NCI-H1694 (cell line): ENCODE measurements at places on chromosomes 2 and 18.

DNA sequence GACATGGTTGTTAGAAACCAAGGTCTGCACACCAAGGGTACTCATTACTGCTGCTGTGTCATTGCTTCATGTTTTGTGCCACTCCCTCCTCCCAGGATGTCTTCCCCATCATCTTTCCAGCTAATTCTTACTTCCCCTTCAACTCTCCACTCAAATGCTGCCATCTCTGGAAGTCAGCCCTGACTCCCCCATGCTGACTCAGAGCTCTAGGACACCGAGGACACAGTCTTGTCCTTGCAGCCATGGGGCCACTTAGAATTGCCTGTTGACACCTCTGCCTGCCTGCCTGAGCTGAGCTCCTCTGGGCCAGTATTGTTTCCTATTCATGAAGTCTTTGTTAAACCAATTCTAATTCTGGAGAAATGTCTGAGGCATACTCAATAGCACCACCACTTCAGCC lies 100.2 kb downstream of the GYPC start:
- DNase-seq, result no peak

DNA sequence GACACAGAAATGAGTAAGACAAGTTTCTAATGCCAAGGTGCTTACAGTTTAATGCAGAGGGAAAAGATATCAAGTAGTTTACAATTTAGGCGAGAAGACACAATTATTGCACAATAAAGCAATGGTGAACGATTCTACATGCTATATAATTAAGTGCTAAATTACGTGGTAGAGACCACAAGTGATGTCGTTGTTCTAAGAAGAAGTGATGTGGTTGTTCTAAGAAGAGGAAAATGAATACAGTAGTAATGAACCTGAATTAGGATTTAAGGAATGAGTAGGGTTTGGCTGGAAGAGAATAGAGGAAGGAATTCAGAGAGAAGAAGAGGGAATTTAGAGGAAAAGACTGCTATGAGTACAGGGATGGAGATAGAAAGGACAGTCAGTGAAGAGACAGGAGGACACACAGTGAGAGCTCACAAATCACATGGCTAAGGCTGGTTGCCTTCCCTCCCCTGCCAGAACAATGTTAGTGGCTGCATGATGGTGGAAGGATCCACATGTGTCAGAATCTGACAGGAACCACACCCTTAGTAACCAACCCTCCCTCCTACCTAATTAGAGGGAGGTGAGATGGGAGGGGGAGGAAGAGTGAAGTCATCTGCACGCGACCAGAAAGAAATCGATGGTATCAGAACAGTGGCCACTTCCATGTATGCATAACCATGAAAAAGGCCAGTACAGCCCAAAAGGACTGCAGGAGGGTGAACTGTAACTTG lies 44.7 kb downstream of the M1AP start:
- no peak for DNase-seq

DNA sequence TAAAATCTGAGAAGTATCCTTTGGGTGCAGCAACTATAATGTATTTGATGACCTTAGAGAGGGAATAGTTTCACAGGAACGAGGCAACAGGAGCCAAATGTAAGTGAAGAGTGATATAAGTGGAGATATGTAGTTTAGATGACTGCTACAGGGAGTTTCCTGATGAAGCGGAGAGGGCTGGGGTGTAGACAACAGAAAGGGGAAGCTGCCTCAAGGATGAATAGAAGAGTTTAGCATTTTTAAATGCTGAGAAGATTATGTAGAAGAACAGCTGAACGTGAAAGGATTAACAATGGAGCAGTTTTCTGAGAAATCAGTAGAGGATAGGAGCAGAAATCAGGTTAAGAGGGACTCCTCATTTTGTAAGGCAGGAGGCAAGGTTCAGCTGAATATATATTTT lies 133.3 kb downstream of the LCLAT1 start:
- DNase-seq, result no peak

DNA sequence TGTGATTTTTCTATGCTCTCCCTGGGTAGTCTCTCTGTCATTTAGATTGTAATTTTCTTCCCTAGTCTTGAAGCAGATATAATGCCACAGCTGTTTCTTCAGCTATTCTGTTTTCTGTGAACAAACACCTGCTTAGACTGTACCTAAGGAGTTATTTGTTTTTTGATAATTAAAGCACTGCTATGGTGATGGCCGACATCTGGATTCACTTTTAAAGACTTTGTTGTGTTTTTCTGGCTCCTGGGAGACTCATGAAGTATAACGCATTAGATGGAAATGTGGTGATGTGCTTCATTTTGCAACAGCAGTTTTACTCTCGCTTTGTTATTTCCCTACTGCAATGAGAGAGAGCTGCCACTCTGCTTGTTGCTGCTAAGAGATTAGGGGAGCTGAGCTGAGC lies 15.7 kb upstream of the C2orf69 start:
- DNase-seq, result no peak

- DNase-seq, result no peak
Observed at GRCh38 chr2:27710640-27711430, 47.1 kb downstream of the SLC4A1AP start.

DNA sequence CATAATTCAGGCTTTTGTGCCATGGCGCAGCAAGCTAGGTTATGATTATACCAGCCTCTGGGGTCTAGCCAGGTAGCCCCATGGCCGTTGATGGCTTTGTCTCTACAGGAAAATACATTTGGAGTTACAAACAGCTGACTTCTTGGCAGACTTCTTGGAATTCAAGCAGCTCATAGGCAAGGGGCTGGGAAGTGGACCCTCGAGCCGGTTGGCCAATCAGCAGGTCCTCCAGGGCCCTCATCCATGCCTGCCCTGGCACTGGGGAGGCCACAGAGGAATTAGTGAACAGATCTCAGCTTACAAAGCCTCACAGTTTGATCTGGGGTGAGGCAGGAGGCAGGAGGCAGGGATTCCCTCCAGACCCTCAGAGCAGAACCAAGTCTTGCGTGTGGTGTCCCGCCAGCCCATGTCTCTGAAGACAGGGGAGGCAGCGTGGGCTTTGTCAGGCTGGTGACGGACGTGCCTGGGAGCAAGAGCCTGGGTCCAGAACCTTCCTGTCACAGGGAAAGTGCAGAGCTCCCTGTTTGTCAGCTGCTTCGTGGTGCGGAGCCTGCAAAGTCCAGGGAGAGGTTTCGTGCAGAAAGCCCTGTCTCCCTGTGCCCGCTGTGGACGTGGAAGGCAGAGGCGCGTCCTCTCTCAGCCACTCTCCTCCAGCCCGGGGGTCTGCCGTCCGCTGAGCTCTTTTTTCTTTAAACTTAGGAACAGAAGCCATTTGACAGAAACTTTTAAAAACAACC lies 131.7 kb downstream of the KLHL29 start:
- DNase-seq, result no peak

DNA sequence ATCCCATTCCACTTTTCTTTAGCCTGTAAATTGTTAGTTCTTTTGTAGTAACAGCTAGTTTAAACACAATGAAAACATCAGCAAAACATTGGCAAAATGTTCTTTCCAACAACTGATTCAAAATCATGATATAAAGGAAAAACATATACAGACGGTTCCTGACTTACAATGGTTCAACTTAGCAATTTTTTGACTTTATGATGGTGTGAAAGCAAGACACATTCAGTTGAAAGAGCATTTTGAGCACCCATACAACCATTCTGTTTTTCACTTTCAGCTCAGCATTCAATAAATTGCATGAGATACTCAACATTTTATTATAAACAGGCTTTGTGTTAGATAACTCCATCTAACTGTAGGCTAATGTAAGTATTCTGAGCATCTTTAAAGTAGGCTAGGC lies 185.1 kb downstream of the NOL4 start:
- DNase-seq, result no peak

GRCh38 chr18:79064228-79064627 lies 5.0 kb upstream of the ATP9B start:
- no peak for DNase-seq

DNA sequence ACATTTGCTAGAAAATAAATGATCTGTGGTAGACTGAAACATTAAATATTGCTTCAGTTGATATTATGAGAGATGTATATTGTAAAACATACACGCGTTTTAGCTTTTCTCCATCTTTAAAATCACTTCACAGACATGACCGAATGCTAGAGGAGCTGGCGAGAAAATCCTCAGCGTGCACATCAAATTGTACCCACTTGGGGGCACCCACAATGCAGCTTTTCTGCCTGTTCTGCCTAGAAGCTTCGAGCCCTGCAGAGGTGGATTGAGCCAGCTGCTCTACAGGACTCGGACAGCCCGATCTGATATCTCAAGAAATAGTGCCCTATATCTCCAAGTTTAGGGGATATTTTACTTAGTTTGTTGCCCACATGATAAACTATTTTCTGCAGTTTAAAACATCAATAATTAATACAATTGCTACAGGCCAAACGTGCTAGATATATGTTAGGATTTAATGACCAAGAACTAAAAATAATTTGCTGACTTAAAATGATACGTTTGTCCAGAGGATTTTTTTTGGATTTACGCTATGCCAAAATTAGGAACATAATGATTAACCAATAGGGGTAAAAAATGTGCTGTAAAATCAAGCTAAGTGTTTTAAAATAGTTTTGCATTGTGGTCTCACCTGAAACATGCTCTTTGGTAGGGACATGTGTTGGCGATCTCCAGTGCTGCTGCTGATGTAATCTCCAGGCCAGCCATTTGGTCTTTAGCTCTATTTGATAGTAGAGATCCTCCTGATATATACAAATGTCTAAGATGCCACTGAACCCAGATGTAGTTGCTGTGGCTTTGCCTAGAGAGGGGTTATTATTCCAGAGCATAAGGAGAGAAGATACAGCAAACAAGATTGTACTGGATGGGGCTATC lies 22.3 kb upstream of the ATP5MC3 start:
- DNase-seq, result peak; percentile 77
